NCI-H1694 (cell line): ENCODE measurements at places on chromosomes 16 and 17.
A peak's percentile ranks its signal among the peaks of the same experiment; 100 is the strongest.

DNA sequence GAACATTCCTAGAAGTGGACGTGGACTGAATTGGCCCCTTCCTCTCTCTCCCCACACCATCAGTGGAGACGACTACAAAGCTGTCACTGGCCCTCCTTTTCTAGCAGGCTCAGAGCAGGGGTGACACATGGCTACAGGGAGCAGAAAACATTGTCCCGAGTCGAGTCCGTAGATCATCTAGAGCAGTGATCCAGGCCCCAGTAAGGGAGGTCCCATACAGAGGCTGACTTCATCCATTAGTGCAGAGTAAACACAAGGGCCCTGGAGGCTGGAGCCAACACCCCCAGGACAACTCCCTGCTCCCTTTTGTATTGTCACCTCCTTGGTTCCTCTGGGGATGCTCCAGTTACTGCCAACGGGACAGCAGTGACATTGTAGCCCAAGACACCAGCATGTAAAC is 130.7 kb downstream of the CMIP start:
- no peak for DNase-seq

DNA sequence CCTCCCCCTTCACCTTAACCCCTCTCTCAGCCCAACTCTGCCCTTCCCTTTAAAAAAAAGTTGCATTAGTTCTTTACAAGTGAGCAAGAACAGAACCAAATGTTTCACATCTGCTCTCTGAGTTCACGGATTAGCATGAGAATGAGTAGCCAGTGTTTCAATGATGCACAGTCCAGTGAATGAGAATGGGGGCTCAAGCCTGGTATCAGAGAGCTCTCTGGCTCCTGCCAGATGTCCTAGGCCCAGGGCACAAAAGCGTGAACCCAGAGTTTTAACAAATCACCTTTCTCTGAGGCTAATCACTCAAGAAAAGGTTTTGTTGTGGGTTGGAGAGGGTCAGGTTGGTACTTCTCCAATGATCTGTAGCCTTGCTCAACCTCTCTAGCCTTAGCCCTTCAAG is 41.5 kb upstream of the HS3ST3A1 start:
- no peak for DNase-seq

- no peak for DNase-seq
These were observed 2.2 kb downstream of the TIMP2 start for GRCh38 chr17:78922816-78923498.

DNA sequence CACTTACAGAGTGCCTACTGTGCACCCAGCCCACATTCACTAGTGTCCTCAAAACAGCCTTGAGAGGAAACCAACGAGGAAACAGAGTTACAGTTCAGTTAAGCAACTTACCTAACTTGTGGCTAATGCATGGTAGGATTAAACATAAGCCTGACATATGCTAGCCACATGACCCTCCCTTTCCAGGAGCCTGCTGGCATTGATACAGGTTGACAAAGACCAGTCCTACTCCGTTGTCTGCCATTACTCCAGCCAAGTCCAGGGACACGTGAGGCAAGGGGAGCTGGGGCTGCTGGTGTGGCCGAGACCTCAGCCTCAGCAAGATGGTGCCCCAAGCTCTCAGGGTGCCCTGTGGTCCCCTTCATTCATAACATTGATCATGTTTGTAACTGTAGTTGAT is 37.9 kb downstream of the SNX20 start:
- no peak for DNase-seq

DNA sequence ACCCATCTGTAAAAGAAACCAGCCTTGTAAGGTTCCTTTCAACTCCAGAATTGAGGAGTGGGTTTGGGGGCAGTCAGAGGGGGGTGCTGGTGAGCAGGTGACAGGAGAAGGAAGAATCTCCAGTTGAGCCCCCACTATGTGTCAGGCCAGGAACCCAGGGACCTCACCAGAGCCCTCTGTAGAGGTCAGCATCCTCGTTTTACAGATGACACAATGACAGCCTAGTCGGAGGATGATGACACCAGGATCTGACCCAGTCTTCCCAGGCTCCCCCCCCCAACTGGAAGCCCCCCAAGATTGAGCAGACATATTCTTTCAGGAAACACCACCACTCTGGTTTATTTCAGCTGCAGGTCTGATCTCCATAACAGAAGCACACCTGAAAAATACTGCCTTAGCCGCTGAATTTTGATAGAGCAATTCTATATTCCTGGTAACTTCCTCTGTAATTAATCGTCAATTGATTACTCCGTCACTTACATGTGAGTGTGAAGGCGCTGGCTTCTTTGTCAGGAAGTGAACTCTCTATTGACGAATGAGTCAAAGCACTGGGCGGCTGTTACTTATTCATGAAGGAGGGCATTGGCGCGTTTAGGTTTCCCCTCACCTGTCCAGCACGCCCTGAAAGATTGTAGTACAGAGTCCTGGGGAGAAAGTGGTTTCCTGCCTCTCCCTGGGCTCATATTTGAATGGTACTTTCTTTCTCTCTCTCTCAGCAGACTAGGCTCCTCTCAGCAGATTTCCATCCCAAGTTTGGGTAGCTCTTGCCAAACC is 21.2 kb downstream of the SOCS3 start:
- DNase-seq = no peak

- peak; percentile 73 for DNase-seq
These were observed 1.3 kb downstream of the TTYH2 start for GRCh38 chr17:74214484-74215341.

DNA sequence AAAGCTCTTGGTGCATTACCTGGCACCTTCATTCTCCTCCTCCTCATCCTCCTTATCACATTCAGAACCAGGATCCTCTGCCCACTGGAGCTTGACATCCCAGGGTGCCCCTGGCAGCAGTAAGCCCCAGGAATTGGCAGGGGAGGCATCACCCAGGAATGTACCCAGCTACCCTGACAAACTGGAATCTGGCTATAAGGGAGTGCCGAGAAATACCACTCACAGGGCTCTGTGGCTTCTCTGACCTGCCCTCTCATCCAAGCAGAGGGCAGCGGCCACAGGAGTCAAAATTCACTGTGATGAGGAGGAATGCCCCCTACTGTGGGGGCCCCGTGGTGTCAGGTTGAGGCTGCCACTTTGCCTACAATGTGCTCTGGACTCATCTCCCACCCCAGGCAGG is 19.6 kb downstream of the MPP3 start:
- no peak for DNase-seq

GRCh38 chr17:774313-774584 is 7.8 kb downstream of the GLOD4 start:
- no peak for DNase-seq
